HS-5 (cell line): ENCODE measurements at places on chromosomes 7 and 10.

- DNase-seq = no peak
Measured at GRCh38 chr7:10939237-10939910, 34.3 kb upstream of the PHF14 start.

GRCh38 chr7:17769918-17770317 is 170.4 kb downstream of the SNX13 start:
- DNase-seq = peak; percentile 57

GRCh38 chr7:131482800-131483199 is 73.6 kb downstream of the PODXL start:
- no peak for DNase-seq

DNA sequence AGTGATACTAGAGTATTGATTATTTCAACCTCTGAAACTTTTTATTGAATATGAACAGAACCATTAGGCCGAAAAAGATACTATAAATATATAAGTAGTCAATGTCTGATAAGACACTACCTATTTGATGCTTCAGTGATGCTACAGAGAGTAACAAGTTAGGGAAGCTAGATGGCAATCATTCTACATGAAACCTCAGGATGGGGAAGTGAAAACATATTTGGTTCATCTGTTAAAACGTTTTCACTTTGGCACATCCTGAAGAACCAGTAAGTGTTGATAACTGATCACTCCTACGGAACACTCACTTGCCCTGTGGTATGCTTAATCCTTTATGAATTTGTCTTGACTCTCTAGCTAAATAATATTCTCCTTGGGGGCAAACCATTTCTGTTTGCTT is 1064.9 kb downstream of the NXPH1 start:
- no peak for DNase-seq

GRCh38 chr7:12090757-12091221 is 120.3 kb upstream of the TMEM106B start:
- DNase-seq = no peak

- no peak for DNase-seq
Measured at GRCh38 chr10:11085545-11085944, 67.9 kb downstream of the CELF2 start.

- DNase-seq = no peak
Measured at GRCh38 chr7:43878867-43879266, 9.6 kb upstream of the MRPS24 start.

DNA sequence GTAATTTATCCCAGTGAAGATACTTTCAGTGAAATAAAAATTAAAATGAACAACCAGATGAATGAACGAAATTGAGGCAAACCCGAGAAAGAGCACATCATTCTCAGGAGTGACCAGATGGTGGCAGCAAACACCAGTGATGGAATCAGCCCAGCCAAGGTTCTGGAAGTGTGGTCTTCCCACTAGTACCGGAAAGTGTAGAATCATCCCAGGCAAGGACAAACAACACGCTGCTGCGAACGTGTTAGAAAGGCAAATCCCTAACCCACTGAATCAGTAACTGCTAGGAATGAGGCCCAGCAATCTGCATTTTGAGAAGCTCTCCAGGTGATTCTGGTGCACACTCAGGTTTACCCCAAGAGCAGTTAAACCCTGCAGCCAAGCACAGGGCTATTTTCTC is 15.5 kb upstream of the SLC18A3 start:
- DNase-seq = no peak

DNA sequence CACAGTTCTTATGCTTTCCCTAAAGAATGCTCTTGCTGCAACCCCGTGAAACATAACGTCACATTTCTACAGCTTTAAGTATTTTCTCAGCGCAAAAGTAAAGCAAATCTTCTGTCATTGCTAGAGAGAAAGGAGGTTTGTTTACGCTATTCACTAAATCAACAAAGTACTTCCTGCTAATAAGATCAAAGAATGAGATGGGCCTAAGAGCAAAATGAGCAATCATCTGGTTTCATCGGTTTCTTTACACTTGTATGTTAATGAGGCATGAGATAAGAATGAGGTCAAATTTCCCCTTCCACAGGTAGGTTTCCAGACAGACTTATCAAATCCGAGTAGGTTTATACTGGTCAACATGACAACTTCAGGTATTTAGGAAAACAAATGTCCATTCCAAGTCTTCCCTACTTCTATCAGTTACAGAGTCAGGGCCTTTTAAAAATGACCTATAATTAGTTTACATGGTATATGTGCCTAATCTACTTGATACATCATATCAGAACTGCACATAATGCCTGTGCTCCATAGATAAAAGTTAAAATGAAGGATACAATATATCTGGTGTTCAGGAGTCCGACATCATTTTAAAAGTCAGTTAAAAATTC is 8.4 kb downstream of the USP6NL start:
- no peak for DNase-seq

DNA sequence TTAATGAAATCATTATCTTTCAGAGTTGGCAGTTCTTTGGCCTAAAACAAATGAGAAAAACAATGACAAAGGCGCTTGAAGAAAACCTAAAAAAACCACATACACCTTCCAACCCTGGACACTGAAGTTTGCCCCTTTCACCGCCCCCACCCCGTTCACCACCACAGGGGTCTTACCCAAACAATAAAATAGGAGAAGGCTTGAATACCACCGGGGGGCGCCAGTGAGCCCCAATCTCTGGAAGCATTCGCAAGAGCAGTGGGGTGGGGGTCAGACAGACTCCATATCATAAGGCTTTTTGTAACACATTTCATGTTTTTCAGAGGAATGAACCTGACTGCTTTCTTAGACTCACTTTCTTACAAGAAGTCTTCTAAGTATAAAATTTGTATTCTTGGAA is 163.6 kb downstream of the PIP4K2A start:
- DNase-seq = no peak

- no peak for DNase-seq
Measured at GRCh38 chr7:136033413-136034031, 56.4 kb upstream of the MTPN start.

DNA sequence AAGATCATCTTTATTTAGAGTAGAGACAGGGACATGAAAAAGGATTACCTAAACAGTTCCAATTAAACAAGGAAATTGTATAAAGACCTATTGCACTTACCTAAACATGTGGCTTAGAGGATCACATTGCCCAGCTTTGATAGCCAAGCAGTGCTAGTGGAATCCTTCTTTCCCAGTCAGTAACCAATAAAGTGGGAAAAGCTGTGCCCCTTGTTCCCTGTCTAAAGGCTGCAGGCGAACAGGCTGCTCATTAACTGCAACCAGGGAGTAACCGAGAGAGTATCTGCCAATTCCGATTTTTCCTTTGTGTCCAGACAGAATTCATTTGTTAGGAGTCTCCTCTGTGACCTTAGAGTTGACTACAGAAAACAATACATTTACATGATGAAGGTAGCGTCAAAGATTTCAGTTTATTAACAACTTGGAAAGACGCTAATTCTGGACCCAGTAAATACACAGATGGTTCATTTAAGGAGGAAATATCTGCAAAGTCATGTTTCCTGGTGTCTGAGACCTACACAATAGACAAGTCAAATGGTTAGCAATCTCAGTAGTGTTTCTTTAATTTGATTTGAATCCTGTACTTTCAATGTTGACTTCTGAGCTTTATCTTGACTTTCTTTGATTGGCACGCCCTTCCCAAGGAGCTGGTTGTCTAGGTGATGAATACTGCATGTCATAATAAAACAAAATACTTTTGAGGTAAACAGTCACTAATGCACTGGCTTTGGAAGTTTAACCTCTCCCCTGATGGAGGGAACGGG is 57.3 kb upstream of the MET start:
- DNase-seq = no peak

- peak; percentile 98 for DNase-seq
Measured at GRCh38 chr10:88152728-88153133, 289.3 kb downstream of the PTEN start.

DNA sequence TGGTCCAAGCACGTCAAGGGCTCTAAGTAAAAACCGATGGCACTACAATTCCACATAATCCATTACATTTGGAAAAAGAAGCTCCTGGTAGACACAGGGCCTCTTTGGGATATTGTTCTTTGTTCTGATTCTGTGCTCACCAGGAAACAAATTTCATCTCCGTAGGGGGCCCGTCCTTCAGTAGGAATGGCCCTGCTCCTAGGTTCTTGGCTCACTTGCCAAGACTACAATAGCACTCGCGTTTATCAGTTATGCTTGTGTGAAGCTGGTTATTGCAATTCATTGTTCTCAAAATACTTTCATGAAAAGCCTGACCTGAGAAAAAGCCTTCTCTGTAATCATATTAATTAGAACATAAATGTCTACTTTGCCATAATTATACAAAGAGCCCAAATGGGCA is 10.3 kb upstream of the ZC3HAV1L start:
- no peak for DNase-seq

DNA sequence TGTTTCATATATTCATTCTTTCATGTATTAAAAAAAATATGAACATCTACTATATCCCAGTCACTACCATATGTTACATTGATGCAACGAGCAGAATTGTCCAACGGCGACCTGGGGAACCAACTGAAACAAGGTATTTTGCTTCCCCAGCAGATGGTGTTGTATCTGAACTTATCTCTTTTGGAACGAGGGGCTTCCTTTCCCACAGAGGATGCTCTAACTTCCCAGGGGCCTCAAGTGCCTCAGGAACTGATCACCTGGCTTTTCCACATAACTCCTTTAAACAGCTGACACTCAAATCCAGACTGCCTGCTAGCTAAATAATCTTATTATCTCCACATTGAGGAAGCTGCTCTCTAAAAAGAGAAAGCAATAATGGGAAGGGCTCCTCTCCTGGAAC is 259.3 kb downstream of the HTR7 start:
- DNase-seq = no peak

- DNase-seq = no peak
Measured at GRCh38 chr10:24313283-24313682, 104.3 kb downstream of the KIAA1217 start.

- DNase-seq = no peak
Measured at GRCh38 chr7:104901240-104901619, 112.8 kb upstream of the KMT2E start.

GRCh38 chr10:16999665-17000451 is 129.8 kb downstream of the CUBN start:
- no peak for DNase-seq

GRCh38 chr10:121990015-121990677 is 1.2 kb downstream of the TACC2 start:
- DNase-seq = no peak

- no peak for DNase-seq
Measured at GRCh38 chr10:70456164-70456563, 14.7 kb upstream of the NODAL start.

- no peak for DNase-seq
Measured at GRCh38 chr10:102112210-102112817, 7.9 kb downstream of the LDB1 start.

DNA sequence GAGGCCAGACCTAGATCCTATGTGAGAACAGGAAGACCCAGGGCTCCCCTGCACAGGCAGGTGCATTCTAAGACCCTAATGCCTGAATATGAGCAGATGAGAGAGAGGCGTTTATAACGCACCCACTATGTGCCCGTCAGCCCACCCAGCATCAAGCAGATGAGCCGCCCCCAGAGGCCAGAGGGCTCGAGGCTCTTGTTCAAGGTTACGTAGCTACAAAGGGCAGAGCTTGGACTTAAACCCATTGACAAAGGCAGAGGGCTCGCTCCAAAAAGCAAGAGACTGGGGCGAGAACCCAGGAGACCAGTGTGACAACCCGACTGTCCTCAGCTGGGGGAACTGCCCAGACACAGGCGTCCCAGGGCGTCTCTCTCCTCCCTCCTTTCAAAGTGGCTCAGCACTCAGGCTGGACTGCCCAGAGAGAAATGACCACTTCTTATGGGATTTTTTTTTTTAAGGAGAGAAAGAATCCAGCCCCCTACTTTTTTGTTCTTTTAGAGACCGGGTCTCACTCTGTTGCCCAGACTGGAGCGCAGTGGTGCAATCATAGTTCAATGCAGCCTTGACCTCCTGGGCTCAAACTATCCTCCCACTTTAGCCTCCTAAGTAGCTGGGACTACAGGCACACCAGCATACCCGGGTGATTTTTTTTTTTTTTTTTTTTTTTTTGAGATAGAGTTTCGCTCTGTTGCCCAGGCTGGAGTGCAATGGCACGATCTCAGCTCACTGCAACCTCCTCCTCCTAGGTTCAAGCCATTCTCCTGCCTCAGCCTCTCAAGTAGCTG is 40.1 kb downstream of the TNRC18 start:
- DNase-seq = no peak

DNA sequence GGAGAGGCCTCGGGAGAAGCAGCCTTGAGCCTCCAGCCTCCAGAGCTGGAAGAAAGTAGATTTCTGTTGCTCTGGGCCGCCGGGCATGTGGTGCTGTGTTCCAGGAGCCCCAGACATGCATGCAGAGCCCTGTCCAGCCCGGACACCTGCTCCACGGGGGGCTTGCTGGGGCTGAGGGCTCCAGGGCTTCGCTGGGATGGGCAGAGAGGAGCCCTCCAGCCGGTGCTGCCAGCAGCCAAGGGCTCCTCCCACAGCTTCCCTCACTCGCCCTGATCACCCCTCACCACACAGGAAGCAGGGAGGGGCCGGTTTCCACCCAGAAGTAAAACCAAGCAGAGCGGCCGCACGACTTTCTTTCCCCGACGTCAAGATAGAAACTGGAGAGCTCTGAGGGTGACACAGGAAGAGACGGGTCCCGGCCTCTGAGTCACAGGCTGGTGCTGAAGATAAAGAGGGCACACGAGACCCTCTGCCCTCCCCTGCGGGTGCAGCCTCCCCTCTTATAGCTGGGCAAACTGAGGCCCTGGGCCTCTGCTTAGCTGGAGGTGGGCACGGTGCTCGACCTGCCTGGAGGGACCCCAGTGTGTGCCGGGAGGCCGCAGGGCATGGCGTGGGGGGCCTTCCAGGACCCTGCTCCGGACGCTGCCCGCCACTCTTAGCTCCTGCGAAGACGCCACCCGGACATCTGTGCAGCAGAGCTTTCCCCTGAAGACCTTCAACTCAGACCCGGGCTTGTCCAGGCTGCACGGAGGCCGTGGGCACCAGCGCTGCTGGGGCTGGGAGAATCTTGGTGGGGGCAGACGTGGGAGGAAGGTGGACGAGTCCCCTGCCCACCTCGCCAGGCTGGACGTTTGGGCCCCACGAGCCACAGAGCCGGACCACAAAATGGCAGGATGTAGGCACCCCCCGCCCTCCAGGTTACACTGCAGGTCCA is 31.1 kb downstream of the ADAP1 start:
- no peak for DNase-seq

DNA sequence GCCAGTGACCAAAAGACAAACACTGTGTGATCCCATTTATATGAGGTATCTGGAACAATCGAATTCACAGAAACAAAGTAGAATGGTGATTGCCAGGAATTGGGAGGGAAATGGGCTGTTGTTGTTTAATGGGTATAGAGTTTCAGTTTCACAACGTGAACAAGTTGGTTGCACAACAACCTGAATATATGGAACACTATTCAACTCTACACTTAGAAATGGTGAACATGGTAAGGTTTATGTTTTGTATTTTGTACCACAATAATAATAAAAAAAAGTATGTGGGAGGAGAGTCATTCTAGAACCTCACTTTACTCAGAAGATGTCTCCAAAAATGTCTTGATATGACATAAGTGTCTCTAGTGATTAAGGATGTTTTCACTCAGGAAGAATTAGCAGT is 85.2 kb upstream of the SGCE start:
- no peak for DNase-seq

- no peak for DNase-seq
Measured at GRCh38 chr10:96709525-96709924, 10.8 kb downstream of the PIK3AP1 start.
